Left ventricle myocardium inferior (tissue), 1 donor: ENCODE measurements at places on chromosomes 3 and 15. TPM values are rescaled to one million over a fixed set of nuclear protein-coding genes. Genes with fewer than 3 reads are reported as not detected.

- no peaks in the 10 kb centered on the region for H3K27me3 ChIP-seq
- no peak for DNase-seq
- no peak overlapping the region for H3K27ac ChIP-seq
- H3K4me3 ChIP-seq = no peak overlapping the region
Observed at GRCh38 chr3:146178006-146178689, 17.2 kb upstream of the PLOD2 start.

DNA sequence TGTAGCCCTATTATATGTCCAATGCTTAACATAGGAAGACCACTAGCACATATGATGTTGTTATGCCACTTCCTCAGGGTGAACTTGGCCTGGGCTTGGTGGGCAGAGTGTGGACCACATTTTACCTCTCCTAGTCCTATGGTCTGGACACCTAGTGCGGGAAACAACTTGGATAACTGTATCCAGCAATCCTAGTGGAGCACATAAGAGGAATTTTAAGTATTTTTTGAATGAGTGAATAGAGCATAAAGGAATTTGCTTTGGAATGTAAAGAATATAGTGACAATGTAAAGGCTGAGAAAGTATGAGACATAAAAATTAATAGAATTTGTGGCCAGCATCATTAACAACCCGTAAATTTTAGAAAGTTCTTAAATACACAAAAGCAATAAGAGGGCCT, 528.9 kb downstream of the IGSF11 start:
- no peaks in the 10 kb centered on the region for H3K36me3 ChIP-seq
- no peaks in the 10 kb centered on the region for H3K27me3 ChIP-seq
- no peak overlapping the region for H3K4me3 ChIP-seq
- no peaks in the 10 kb centered on the region for H3K4me1 ChIP-seq

GRCh38 chr3:129025691-129026435, 24.8 kb downstream of the EFCC1 start:
- H3K4me3 ChIP-seq = peak overlapping the region; percentile 73
- DNase-seq = peak; percentile 77
- H3K27me3 ChIP-seq = no peaks in the 10 kb centered on the region
- peaks cover 4% of the 10 kb centered on the region for H3K36me3 ChIP-seq

Gene CCDC54
- not detected for total RNA-seq

Gene C3orf22
- total RNA-seq = not detected

Gene DPPA2
- not detected for total RNA-seq

Gene NPTN
- 227 TPM for total RNA-seq

Gene LDHAL6B
- total RNA-seq = not detected
